SK-N-SH (cell line): ENCODE measurements at places on chromosomes 11 and 22. TPM values are rescaled to one million over a fixed set of nuclear protein-coding genes. Genes with fewer than 3 reads are reported as not detected.
A peak's percentile ranks its signal among the peaks of the same experiment; 100 is the strongest.

- H3K27ac ChIP-seq = no peak overlapping the region
- H3K36me3 ChIP-seq = no peaks in the 10 kb centered on the region
- no peak for DNase-seq
- H3K27me3 ChIP-seq = no peaks in the 10 kb centered on the region
- H3K4me3 ChIP-seq = no peak overlapping the region
Measured at GRCh38 chr22:22789922-22790845, 97.4 kb upstream of the IGLL5 start.

The RHOD gene
- polyA plus RNA-seq = 0.06 TPM in 1 of 2 replicates, not detected in the other

The LYVE1 gene
- not detected in 2 replicates for polyA plus RNA-seq

DNA sequence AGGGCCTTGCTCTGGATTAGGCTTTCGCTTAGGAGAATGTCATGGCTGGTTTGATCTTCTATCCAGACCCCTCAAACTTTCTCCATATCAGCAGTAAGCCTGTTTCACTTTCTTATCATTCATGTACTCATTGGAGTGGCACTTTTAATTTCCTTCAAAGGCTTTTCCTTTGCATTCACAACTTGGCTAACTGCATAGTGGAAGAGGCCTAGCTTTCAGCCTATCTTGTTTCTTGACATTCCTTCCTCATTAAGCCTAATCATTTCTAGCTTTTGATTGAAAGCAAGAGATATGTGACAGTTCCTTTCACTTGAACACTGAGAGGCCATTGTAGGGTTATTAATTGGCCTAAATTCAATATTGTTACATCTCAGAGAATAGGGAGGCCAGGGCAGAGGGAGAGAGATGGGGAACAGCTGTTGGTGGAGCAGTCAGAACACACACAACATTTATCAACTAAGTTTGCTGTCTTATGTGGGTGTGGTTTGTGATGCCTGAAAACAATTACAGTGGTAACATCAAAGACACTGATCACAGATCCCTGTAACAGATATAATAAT is 37.7 kb upstream of the APOBEC3A start:
- no peak for DNase-seq
- H3K4me3 ChIP-seq = no peak overlapping the region
- H3K4me1 ChIP-seq = peaks cover 4% of the 10 kb centered on the region; the same call in 1 of the 2 replicates
- H3K27ac ChIP-seq = no peak overlapping the region
- H3K27me3 ChIP-seq = no peaks in the 10 kb centered on the region

DNA sequence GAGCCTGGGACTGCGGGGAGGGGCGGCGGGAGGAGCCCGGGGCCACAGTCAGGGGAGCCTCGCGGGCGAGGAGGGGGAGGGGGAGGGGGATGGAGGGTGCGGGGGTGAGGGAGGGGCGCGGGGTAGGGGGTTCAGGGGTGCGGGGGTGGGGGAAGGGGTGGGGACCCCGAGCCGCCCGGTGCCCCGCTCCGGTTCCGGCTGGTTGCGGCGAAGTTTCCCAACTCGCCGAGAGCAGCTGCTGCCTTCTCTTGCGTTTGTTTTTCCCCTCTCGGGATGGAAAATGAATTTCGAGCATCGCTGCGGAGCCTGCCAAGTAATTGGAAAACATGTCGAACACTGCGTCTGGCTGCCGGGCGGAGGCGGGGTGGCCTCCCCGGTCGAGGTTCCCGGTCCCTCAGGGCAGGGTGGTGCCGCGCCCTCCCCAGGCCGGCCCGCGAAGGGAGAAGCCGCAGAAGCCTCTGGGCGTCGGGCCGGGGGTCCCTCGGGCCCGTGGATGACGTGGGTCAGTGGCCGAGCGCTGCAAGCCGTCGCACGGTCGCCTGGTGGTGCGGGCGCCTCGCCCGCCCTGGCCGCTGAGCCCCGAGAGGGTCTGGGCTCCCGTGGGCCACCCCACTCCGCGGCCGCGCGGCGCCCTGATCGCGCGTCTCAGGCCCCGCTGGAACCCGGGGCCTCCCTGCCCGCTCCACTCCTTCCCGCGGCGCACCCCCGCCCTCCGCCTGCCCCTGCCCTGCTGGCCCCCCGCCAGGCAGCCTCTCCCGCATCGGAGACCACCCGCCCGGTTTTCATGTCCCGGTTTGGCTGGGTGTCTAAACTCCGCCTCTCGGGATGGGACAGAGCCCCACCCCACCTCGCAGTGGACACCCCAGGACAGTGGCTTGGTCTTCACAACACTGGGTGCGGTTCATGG is 12.1 kb downstream of the SPATA19 start:
- DNase-seq = peak; percentile 56
- H3K27ac ChIP-seq = no peak overlapping the region
- no peaks in the 10 kb centered on the region for H3K27me3 ChIP-seq
- no peak overlapping the region for H3K4me3 ChIP-seq

DNA sequence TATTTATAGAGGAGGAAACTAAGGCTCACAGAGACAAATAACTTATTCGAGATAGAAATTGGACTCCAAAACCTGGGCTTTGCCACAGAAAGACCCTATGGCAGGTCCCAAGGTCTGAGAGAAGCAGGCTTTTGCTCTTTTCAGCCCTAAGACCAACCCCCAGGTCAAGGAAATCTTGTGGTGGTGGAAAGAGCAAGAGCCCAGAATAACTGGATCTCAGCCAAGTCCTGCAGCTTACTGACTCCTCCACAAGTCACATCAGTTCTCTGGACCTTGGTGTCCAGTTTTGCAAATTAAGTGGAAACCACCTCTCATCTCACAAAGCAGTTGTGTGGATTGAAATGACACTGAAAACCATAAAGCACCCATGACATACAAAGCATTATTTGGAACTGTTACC is 122.2 kb downstream of the C11orf58 start:
- peaks cover 9% of the 10 kb centered on the region; the same call in 1 of the 2 replicates for H3K27me3 ChIP-seq
- no peak overlapping the region for H3K27ac ChIP-seq
- DNase-seq = no peak
- no peaks in the 10 kb centered on the region for H3K36me3 ChIP-seq
- no peak overlapping the region for H3K4me3 ChIP-seq
- H3K4me1 ChIP-seq = peaks cover 19% of the 10 kb centered on the region; the same call in 1 of the 2 replicates

GRCh38 chr11:499201-500076 is 7.6 kb downstream of the RNH1 start:
- DNase-seq = no peak
- no peaks in the 10 kb centered on the region for H3K4me1 ChIP-seq
- H3K4me3 ChIP-seq = no peak overlapping the region
- H3K36me3 ChIP-seq = peaks cover 67% of the 10 kb centered on the region; the same call in 1 of the 2 replicates
- no peaks in the 10 kb centered on the region for H3K27me3 ChIP-seq

- peaks cover 2% of the 10 kb centered on the region; the same call in 1 of the 2 replicates for H3K4me1 ChIP-seq
- H3K4me3 ChIP-seq = no peak overlapping the region
- DNase-seq = no peak
- peaks cover 4% of the 10 kb centered on the region; the same call in 1 of the 2 replicates for H3K27me3 ChIP-seq
- H3K36me3 ChIP-seq = no peaks in the 10 kb centered on the region
- no peak overlapping the region for H3K27ac ChIP-seq
Measured at GRCh38 chr11:117842131-117842941, 17.8 kb upstream of the FXYD2 start.

- H3K27me3 ChIP-seq = no peaks in the 10 kb centered on the region; the same call in 1 of the 2 replicates
- no peak overlapping the region for H3K27ac ChIP-seq
- no peaks in the 10 kb centered on the region; the same call in 1 of the 2 replicates for H3K4me1 ChIP-seq
- DNase-seq = no peak
- H3K36me3 ChIP-seq = no peaks in the 10 kb centered on the region
Measured at GRCh38 chr11:72480347-72480746, 46.0 kb upstream of the CLPB start.

DNA sequence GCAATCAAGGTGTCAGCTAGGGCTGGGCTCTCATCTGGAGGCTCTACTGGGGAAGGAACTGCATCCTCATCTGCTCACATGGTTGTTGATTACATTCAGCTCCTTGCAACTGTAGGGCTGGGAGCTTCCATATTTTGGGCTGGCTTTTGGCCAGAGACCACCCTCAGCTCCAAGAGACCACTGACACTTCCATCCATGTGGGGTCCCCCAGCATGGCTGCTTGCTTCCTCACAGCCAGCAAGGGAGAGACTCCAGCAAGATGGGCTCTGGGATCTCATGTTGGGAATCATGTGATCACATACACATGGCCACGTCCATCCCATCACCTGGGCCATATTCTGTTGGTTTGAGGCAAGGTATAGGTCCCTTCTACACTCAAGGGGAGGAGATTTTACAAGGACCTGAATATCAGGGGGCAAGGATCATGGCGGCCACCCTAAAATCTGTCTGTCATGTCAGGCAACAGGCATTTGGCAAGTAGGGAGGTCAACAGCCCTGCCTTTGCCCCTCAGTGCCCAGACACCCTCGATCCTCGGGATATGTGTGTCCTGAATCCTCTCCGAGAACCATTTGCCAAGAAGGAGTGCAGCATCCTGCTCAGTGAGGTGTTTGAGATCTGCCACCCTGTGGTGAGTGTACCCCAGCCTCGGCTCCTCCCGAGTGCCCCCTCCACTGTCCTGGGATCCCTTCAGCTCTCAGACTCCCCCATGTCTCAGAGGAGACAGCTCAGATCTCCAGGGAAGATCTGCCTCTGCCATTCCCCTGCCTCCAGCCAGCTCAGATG is 48.7 kb downstream of the OTOG start:
- H3K4me3 ChIP-seq = no peak overlapping the region
- no peaks in the 10 kb centered on the region; the same call in 1 of the 2 replicates for H3K4me1 ChIP-seq
- no peaks in the 10 kb centered on the region for H3K36me3 ChIP-seq
- no peak for DNase-seq
- no peaks in the 10 kb centered on the region for H3K27me3 ChIP-seq

The TAF10 gene
- 163 and 213 TPM in 2 replicates for polyA plus RNA-seq

DNA sequence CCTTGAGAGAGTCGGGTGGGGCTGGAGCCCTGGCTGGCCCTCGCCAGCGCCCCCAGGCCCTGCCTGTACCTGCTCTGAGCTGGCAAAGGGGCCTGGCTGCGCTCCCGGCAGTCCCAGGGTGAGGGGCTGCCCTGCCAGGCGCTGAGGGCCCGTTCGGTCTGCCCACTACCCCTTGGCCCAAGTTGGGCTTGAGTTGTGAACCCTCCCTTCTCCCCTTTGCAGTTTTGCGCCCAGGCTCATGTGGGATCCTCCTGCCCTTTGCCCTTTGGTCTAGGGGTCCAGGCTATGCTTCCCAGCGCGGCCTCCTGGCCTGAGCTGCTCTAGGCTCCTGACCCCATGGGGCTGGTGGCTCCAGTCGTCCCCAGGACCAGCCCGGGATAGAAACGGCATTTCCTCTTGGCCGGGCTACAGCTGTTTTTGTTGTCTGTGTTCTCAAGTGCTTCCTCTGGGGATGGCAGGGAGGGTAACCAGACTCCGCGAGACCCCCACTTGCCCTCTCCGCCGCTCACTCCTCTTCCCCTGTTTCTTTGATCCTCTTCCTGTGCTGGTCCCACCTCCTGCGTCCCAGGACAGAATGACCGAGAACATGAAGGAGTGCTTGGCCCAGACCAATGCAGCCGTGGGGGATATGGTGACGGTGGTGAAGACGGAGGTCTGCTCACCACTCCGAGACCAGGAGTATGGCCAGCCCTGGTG is 34.9 kb downstream of the PRDM11 start:
- H3K4me3 ChIP-seq = peak overlapping the region; percentile 44
- H3K36me3 ChIP-seq = peaks cover 3% of the 10 kb centered on the region
- H3K27me3 ChIP-seq = no peaks in the 10 kb centered on the region

DNA sequence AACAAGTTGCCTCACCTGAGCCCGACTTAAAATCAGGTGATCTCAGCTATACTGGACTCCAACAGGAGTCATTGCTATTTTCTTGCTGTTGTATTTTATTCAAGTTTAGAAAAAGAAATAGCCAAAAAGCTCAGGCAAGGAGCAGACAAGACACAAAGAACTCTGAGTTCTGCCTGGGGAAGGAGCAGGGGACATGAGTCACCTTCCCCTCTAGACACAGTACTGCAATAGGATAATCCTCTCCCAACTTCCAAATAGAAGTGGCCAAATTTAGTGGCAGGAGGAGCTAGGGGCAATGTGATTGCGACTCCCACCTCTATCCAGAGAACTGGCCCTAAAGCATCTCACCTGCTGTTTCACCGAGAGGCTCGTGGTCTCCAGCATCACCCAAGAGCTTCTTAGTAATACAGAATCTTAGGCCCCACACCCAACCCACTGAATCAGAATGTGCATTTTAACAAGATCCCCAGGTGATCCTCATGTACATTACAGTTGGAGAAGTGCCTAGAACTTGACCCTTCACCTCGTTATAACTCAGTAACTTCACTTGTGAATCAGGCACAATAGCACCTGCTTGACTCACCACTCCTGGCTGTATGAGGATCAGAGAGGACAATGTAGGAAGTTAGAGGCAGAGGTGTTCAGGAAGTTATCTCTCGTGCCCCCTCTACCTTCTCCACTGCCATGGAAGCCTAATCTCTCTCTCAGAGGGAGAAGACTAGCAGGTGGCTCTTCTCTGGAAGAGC is 56.8 kb upstream of the FBXO3 start:
- DNase-seq = no peak
- peaks cover 14% of the 10 kb centered on the region; the same call in 1 of the 2 replicates for H3K4me1 ChIP-seq
- H3K27me3 ChIP-seq = peaks cover 19% of the 10 kb centered on the region; the same call in 1 of the 2 replicates
- H3K36me3 ChIP-seq = no peaks in the 10 kb centered on the region
- no peak overlapping the region for H3K27ac ChIP-seq

The DDIAS gene
- 4.4 and 4.5 TPM in 2 replicates for polyA plus RNA-seq

- no peaks in the 10 kb centered on the region for H3K36me3 ChIP-seq
- H3K4me3 ChIP-seq = peak overlapping the region; percentile 36; the same call in 1 of the 2 replicates
- DNase-seq = peak; percentile 78
- peaks cover 12% of the 10 kb centered on the region for H3K4me1 ChIP-seq
- no peaks in the 10 kb centered on the region; the same call in 1 of the 2 replicates for H3K27me3 ChIP-seq
Measured at GRCh38 chr22:24803064-24803542, 2.9 kb upstream of the SGSM1 start.

DNA sequence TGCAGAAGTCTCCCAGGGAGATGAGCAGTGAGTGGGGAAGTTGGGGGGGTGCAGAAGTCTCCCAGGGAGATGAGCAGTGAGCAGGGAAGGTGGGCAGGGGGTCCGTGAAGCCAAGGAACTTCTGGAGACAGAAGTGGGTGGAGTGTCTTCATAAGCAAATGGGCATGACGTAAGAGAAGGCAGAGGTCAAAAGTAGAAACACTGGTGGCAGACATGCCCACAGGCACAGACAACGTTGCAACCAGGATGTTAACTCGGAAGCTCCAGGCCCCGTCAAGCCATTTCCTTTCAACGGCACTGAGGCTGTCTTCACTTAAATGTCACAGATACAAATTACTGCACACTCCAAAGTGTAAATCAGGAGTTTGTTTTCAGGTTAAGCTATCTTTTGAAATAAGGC is 186.1 kb downstream of the SHANK2 start:
- no peaks in the 10 kb centered on the region for H3K4me1 ChIP-seq
- H3K36me3 ChIP-seq = no peaks in the 10 kb centered on the region
- DNase-seq = no peak
- H3K27me3 ChIP-seq = no peaks in the 10 kb centered on the region
- H3K4me3 ChIP-seq = no peak overlapping the region
- no peak overlapping the region for H3K27ac ChIP-seq

- no peaks in the 10 kb centered on the region for H3K27me3 ChIP-seq
- peaks cover 7% of the 10 kb centered on the region; the same call in 1 of the 2 replicates for H3K4me1 ChIP-seq
- H3K27ac ChIP-seq = peak overlapping the region; percentile 11; the same call in 1 of the 2 replicates
- no peak for DNase-seq
- H3K4me3 ChIP-seq = no peak overlapping the region
- peaks cover 19% of the 10 kb centered on the region for H3K36me3 ChIP-seq
Measured at GRCh38 chr22:31504282-31504681, 7.9 kb downstream of the SFI1 start.

The ST14 gene
- not detected in 2 replicates for polyA plus RNA-seq

GRCh38 chr22:40679249-40679963 is at the start of gene MCHR1:
TSS of gene MCHR1 (plus strand) at chr22:40679484. CDS start at chr22:40679653, 169 bp downstream.
- H3K27me3 ChIP-seq = no peaks in the 10 kb centered on the region
- DNase-seq = peak; percentile 56
- no peaks in the 10 kb centered on the region for H3K36me3 ChIP-seq
- H3K4me3 ChIP-seq = peak within 1 kb of the TSS; percentile 17; the same call in 1 of the 2 replicates
- no peaks in the 10 kb centered on the region; the same call in 1 of the 2 replicates for H3K4me1 ChIP-seq
- no peak within 1 kb of the TSS for H3K27ac ChIP-seq

The JAM3 gene
- 34.5 and 56.8 TPM in 2 replicates for polyA plus RNA-seq
